ENCODE measurements at places on chromosomes 12 and 14.
A peak's percentile ranks its signal among the peaks of the same experiment; 100 is the strongest.

- DNase-seq = no peak
These were observed 406 bp downstream of the PARP2 start for GRCh38 chr14:20343862-20344220.

GRCh38 chr12:104827587-104827986 is 130.5 kb downstream of the SLC41A2 start:
- peak; percentile 42 for DNase-seq

DNA sequence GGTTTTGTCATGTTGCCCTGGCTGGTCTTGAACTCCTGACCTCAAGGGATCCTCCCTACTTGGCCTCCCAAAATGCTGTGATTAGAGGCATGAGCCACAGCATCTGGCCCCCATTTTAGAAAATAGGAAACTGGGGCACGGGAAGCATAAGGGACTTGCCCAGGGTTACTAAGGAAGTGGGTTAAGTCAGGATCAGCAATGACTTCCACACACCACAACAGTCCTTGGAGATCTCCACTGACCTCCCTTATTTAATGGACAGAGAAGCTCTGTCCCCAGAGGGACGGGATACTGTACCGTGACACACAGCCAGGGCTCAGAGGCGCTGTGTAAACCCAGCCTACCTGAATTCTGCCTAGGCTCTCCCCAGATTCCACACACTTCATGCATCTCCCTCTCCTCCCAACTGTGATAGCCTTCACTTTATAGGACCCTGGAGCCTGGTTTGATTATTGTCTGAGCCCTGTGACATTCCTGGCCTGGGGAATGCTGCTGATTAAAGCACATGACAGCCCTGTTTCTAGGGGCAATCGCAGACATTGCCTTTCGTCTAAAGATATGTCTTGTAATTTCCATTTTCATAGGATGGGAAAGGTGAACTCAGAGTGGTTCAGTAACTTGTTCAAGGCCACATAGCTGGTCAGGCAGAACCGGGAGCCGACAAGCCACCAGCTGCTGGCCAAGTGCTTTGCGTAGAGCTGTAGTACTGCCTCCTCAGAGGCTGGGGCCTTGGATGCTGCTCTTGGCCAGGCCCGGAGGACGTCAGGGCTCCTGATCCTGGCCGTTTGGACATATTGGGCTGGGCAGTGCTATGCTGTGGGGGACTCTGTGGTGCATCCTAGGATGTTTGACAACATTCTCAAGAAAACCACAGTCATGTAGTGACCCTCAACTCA is 20.8 kb downstream of the SERPINA1 start:
- no peak for DNase-seq

- DNase-seq = no peak
These were observed 10.0 kb upstream of the LRTM2 start for GRCh38 chr12:1810201-1810930.

GRCh38 chr14:71324767-71325272 is 417.6 kb downstream of the PCNX1 start:
- DNase-seq = peak; percentile 28

DNA sequence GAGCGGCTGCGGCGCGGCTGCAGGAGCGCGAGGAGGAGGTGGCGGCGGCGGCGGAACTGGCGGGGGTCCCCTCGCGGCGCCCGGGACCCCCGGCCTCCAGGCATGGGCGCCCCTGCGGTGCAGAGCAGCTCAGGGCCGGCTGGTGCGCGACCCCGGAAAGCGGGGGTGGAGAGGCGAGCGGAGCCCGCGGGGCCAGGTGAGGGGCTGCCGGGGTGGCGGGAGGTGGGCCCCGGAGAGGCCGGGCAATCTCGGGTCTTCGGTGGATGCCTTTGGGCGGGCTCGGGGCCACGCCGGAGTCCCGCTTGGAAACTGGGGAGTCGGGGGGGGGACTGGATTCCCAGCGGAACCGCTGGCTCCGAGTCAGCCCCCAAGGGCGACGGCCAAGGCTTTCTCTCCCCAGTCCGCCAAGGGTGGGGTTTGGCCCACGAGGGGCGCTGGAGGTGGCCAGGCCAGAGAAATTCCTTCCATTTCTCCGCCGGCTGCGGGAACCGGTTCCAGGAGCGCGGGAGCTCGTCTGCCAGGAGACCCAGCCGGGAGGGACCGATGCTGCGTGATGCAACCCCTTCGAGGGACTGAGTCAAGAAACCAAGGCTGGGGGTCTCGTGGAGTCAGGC is 13.9 kb upstream of the NR4A1 start:
- DNase-seq = peak; percentile 59

GRCh38 chr14:100178691-100179090 is 19.2 kb upstream of the DEGS2 start:
- no peak for DNase-seq

- no peak for DNase-seq
These were observed 6.8 kb downstream of the TTC8 start for GRCh38 chr14:88831284-88831683.

DNA sequence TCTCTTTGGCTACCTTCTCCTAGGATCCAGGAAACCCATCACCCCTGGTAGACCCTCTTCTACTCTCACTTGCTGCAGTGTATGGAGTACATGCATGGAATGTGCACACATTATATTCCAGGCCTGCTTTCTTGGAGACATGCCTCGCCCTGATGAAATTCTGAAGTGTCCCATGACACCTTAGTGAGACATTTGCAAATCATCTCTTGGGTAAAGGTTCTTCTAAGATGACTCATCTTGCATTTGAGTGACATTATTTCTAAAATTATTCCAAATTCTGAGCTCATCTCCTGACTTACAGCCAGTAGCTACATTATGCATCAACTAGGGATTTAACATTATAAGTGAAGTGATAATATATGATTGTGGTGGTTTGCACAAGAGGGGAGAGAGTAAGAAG is 49.8 kb downstream of the SDR9C7 start:
- DNase-seq = no peak

DNA sequence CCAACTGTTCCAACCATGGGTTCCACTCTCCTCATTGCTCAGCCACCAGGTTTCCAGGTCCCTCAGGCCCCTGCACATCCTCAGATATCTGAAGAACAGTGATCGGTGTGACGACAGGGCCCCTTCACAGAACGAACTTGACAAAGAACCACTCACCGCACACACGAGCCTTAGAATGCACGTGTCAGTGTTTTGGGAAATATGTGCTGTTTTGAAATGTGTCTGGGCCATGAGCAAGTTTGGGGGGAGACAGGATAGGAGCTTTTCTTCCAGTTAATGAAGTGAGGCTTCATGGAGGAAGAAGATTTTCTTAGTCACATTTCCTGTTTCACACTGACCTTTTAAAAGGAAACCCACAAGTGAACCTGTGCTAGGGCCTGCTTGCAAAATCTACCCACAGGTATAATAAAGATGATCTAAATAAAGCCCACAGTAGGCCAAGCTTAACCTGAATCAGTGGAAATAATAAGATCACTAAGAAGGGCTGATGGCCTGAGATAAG is 58.6 kb downstream of the ZFP36L1 start:
- DNase-seq = no peak

- DNase-seq = no peak
These were observed 32.7 kb downstream of the GPHB5 start for GRCh38 chr14:63286071-63286470.

- DNase-seq = no peak
These were observed 938 bp upstream of the MAX start for GRCh38 chr14:65103150-65103760.

DNA sequence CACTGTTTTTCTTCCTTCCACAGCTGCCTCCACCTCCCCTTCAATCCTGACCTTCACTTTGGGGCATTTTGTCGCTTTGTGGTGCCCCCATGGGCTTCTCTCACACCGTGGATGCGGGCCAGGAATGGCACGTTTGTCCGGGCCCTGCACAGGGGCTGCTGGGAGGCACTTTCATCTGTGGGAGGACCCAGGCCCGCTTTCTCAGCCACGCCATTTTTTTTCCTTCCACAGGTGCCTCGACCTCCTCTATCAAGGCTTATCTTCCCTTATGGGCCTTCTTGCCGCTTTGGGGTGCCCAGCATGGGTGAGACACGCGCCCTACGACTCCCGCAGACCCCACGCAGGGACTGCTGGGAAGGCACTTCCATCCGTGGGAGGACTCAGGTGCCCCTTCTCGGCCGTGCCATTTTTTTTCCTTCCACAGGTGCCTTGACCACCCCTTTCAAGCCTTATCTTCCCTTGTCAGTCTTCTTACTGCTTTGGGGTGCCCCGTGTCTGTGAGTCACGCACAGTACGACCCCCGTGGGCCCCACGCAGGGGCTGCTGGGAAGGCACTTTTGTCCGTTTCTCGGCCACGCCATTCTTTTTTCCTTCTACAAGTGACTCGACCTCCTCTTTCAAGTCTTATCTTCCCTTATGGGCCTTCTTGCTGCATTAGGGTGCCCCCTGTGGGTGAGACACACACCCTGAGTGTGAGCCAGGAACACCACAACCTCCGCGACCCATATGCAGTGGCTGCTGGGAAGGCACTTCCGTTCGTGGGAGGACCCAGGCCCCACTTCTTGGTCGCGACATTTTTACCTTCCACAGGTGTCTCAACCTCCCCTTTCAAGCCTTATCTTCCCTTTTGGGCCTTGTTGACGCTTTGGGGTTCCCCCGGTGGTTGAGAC is 270.7 kb downstream of the ALG10 start:
- DNase-seq = no peak

- DNase-seq = no peak
These were observed 12.7 kb downstream of the DPPA3 start for GRCh38 chr12:7723926-7724325.

DNA sequence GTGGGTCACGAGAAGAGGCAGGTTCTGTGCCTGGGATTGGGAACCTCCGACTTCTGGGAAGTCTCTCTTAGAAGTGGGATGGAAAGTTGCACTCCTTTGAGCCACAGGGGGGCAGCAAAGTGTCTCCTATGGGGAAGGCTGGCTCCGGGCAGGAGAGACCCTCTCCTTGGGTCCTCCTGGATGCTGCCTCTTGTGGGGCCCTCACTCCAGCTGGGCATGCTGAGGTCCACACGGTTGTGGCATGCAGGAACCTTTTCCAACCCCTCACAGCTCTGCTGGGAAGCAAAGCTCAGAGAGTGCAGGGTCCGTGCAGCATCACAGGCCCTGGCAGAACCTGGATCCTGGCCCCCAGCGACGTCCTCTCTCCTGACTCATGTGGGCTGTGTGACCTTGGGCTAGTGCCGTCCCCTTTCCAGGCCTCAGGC is 17.4 kb downstream of the SDSL start:
- DNase-seq = peak; percentile 90

- DNase-seq = no peak
These were observed 126.5 kb downstream of the DYRK2 start for GRCh38 chr12:67774983-67775587.

DNA sequence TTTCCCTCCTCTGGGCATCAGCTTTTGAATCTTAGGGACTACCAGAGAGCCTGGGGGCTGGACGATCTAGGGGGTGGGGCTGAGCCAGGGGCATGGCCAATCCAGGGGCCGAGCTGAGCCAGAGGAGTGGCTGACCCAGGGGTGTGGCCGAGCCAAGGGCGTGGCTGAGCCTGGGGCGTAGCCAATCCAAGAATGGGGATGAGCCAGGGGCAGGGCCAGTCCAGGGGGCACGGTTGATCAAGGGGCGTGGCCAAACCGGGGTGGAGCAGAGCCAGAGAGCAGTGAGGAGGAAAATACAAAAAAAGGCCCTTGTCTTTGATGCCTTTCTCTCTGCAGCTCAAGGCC is 219.3 kb upstream of the NOS1 start:
- DNase-seq = peak; percentile 97

- no peak for DNase-seq
These were observed 86.0 kb upstream of the SLC38A2 start for GRCh38 chr12:46458500-46459102.

GRCh38 chr12:44570036-44570583 is 306.0 kb downstream of the NELL2 start:
- DNase-seq = no peak

GRCh38 chr12:102849722-102850447 is 67.2 kb downstream of the PAH start:
- no peak for DNase-seq

DNA sequence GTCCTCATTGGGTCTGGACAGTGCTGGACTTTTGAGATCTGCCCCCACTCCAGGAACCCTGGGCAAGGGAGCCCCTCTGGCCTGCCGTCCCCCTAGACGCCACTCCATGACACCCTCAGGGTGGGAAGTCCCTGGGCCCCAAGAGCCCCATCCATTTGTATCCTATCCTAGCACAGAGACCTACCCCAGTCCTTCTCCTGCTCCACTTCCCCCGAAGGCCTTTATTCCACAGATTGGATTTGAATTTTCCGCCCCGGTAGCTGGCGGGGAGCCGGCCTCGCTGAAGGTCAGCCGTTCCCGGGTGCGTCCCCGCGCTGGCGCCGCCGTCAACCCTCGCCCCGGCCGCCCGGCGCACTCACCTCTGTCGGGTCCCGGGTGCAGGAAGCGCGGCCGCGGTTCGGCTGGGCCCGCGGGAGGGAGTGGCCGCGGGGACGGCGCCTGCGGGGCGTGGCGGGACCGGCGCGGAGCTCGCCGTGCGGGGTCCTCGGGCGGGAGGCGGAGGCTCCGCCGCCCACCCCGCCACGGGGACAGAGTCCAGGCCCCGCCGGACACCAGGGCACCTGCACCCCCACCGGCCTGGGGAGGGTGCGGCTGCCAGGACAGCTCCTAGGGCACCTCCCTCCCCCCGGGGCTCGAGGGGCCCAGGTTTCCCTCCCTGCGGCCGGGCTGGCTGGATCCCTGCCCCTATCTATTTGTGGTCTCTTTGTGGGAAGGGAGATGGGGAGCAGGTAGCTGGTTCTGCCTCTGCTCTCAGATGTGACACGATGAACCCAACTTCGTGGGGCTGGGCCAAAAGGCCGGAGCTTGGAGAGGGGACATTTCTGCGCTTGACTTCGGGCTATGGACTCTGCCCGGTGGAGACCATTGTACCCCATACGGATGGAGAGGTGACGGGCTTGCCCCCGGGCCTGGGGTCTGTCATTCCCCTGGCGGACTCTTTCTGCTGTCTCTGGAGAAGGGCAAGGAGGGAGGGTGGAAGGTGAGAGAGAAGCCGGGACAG is 19.9 kb upstream of the GPR68 start:
- DNase-seq = peak; percentile 64

DNA sequence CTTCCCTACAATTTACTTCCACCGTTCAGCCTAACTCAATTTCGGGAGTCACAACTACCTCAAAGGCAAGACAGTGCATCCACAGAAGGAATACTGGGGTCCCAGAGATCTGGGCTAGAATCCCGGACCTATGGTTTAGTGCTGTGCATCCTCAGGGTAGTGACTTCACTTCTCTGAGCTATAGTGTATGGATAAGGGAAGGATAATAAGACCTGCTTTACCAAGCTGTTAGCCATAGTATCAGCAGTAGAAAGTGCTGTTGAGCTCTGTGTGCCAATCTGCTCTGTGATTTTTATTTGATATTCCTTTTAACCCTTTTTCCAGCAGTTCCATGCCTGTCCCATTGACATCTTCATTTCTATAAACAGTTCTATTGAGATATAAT is 1044.3 kb downstream of the BCL11B start:
- no peak for DNase-seq

Measured in iPS-NIHi11 (cell line).